ENCODE measurements at places on chromosomes 11 and 22.

GRCh38 chr11:59756845-59757244 is 1.7 kb downstream of the STX3 start:
- no peak for DNase-seq

DNA sequence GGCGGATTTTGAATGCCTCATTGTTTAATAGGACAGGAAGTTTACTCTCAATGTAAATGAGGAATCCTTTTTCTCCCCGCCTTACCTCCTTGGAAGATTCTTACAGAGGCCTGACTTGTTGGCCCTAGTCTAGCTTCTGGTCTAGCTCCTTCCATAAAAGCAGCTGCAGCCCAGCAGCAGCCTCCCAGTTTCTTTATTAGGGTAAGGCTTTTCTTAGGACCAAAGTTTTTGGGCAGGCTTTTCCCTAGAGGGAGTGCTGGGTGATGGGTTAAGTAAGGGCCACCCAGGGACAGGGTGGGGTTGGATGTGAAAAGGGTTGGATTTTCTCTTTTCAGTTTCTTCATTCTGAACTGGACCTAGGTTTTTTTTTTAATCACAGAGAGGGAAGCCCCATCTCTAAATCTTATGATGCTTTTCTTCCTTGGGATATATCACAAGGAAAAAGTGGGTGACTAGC is 49.7 kb downstream of the LIF start:
- no peak for DNase-seq

GRCh38 chr11:69997352-69997751 is 80.8 kb upstream of the ANO1 start:
- no peak for DNase-seq

- DNase-seq: no peak
Observed at GRCh38 chr11:65496304-65497140, 2.3 kb upstream of the MALAT1 start.

- DNase-seq: no peak
Observed at GRCh38 chr11:104165014-104165413, 1.1 kb upstream of the PDGFD start.

All from activated naive CD8-positive, alpha-beta T cell treated with anti-CD3 and anti-CD28 coated beads, Interleukin-2, amount 50 U/mL, for 16 hours (primary cell).